Bronchial epithelial cell (primary cell): ENCODE measurements at places on chromosomes 7 and 10. TPM values are rescaled to one million over a fixed set of nuclear protein-coding genes. Genes with fewer than 3 reads are reported as not detected.

The PNLIP gene
- under 0.01 TPM in 2 replicates for total RNA-seq

The CNTNAP2 gene
- 0.26 and 0.51 TPM in 2 replicates for total RNA-seq

The CLRN3 gene
- not detected in 2 replicates for total RNA-seq

The PON3 gene
- 0.64 and 1.3 TPM in 2 replicates for total RNA-seq

The HMX2 gene
- not detected in 2 replicates for total RNA-seq

The AVPI1 gene
- total RNA-seq: 89.2 and 99.3 TPM in 2 replicates

The RASA4B gene
- total RNA-seq: 0.79 and 1.2 TPM in 2 replicates

The DYNC1I1 gene
- under 0.01 TPM in 1 of 2 replicates, not detected in the other for total RNA-seq

The TMEM72 gene
- not detected in 2 replicates for total RNA-seq

The UCMA gene
- not detected in 2 replicates for total RNA-seq
